ENCODE measurements at places on chromosomes 7 and 10.

- no peak for DNase-seq
Measured at GRCh38 chr10:99520040-99520846, 12.5 kb upstream of the NKX2-3 start.

GRCh38 chr7:51103718-51104117 lies 212.9 kb downstream of the COBL start:
- no peak for DNase-seq

- DNase-seq = no peak
Measured at GRCh38 chr7:582931-583330, 63.3 kb upstream of the PDGFA start.

- no peak for DNase-seq
Measured at GRCh38 chr7:35630024-35630972, 64.6 kb downstream of the HERPUD2 start.

- DNase-seq = no peak
Measured at GRCh38 chr7:38335128-38335491, 61.7 kb upstream of the TARP start.

- no peak for DNase-seq
Measured at GRCh38 chr7:5322621-5323410, 40.1 kb downstream of the SLC29A4 start.

- no peak for DNase-seq
Measured at GRCh38 chr7:14714161-14714728, 188.3 kb downstream of the DGKB start.

DNA sequence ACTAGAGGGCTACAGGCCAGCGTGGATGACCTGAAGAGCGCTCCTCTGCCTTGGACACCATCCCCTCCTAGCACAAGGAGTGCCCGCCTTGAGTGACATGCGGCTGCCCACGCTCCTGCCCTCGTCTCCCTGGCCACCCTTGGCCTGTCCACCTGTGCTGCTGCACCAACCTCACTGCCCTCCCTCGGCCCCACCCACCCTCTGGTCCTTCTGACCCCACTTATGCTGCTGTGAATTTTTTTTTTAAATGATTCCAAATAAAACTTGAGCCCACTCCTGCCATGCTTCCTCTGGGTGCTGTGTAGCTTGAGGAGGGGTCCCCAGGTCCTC lies 4.5 kb downstream of the SNCG start:
- no peak for DNase-seq

GRCh38 chr7:46930366-46930765 lies 651.5 kb downstream of the TNS3 start:
- DNase-seq = no peak

DNA sequence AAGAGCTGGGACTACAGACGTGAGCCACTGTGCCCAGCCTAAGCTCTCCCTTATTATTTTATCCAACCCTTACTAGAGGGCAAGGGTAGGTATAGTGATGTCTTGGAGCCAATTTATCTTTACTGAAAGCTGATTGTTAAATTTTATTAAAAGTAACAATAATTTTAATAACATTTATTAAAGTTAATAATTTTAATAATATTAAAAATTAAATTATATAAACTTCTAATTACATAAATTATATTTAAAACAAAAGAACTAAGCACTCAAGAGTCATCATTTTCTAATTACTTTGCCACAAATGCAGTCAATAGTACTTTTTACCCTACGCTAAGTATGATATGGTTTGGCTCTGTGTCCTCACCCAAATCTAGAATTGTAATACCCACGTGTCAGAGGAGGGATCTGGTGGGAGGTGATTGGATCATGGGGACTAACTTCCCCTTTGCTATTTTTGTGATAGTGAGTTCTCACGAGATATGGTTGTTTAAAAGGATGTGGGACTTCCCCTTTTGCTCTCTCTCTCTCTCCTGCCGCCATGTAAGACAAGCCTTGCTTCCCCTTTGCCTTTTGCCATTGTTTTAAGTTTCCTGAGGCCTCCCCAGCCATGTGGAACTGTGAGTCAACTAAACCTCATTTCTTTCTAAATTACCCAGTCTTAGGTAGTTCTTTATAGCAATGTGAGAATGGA lies 58.4 kb upstream of the ETV1 start:
- no peak for DNase-seq

DNA sequence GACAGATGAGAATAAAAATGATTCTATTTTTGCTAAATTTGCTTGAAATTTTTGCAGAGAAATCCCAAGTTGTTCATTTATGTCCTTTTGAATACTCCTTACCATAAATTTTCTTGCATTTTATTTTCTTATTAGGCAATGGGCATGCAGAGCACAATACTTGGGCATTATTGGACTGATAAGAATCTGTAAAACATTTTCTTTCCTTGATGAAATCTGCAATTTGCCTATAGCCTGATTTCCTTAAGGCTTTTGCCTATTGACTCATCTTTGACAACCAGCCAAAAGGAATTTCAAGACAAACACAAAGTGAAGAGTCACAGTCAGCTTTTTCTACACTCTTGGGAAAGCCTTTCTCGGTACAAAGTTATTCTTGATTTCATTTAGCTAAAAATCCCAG lies 30.5 kb upstream of the GNAT3 start:
- DNase-seq = no peak

GRCh38 chr7:128687131-128687530 lies 15.0 kb downstream of the GARIN1A start:
- no peak for DNase-seq

DNA sequence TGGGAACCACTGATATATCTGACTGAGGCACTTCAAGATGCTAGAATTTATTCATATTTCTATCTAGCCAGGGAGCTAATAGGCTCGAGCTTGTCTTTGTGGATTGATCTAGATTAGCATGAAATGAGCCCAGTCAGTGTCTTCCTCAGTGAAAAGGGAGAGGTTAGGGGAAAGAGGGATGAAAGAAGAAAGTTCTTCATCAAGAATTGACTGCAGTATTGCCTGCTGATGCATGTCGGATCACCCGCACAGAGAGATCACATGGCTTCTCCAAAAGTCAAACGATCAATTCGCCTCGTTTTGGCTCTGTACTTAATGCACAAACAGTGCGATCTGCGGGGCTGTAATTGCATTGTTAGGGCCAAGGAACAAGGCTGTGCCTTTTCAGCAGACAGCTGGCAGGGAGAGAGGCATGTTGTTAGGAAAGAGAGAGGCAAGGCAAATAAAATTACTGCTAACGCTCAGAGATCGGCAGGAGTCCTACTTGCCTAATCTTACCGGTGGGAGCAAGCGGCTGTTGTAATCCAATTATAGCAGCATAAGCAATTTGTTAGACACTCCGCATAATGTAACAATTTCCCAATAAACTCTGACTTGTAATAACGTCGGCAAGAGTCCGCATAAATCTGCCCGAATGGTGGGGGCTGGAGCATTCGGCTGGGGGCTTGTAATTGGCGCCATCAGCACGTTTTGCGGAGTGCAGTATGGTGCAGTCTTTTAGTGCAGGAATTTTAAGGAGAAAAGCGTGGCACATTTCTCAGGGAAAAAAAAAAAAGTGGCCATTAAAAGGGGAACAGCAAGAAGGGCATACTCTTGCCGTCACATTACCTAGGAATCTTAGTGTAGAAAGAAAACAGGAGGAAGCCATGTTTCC lies 102.1 kb downstream of the POLL start:
- DNase-seq = no peak

GRCh38 chr10:87818505-87819288 lies 671 bp upstream of the ATAD1 start:
- DNase-seq = peak; percentile 18
